ENCODE measurements at places on chromosomes 7 and 10.

GRCh38 chr10:130022511-130023299 is 58.6 kb upstream of the EBF3 start:
- DNase-seq: no peak

DNA sequence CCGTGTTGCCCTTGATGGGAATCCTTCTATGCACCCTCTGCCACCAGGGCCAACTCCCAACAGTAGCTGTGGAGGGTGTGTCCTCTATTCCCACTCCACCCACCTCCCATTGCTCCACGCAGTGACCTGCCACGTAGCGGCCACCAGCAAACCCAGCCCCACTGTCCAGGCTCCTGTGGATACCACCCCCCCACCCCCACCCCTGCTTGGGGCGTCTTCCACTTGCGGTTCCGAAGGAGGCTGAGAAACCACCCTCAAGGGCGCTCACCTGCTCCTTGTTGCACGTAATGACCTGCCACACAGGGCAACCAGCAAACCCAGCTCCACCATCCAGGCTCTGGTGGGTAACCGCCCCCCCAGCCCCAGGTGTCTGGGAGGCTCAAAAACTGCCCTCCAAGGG is 72.0 kb downstream of the DIP2C start:
- no peak for DNase-seq

- DNase-seq: no peak
Measured at GRCh38 chr10:49271346-49271745, 27.6 kb upstream of the C10orf71 start.

- DNase-seq: no peak
Measured at GRCh38 chr7:47088329-47089067, 493.4 kb downstream of the TNS3 start.

GRCh38 chr7:87220026-87220733 is 648 bp upstream of the TMEM243 start:
- DNase-seq: peak; percentile 75

- DNase-seq: no peak
Measured at GRCh38 chr7:94578614-94579013, 69.0 kb downstream of the CASD1 start.

DNA sequence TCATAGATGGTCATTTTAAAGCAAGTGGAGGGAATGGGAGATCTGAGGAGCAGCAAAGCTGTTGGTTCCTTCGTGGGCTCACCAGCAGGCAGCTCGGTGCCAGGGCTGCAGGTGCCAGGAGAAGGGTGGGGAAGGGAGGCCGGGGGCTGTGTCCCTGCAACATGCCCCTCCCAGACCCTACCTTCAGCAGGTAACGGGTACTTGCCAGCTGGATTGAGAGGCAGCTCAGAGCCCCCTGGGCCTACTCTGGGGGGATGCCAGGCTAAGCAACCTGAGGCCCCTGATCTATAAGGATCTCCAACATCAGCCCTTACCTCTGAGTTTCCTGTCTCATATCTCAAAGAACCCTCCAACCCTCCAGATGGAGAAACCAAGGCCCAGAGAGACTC is 173.3 kb downstream of the NEURL1 start:
- no peak for DNase-seq

DNA sequence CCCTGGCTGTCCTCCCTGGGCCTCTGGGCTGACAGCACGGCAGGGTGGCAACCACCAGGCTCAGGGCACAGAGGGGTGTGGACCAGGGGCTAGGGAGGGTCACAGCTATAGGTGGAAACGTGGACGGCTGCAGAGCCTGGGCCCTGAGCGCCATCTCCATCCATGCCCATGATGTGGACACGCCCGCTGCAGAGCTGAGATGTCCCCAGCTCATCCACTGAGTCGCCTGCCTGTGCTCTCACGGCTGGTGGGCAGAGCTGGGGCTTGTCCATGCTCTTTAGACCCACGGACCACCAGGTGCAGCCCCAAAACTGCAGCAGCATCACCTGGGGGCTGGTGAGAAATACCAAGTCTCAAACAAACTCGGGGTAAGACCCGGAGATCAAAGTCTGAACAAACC is 16.1 kb downstream of the TECPR1 start:
- DNase-seq: no peak
